Thyroid gland (tissue), 4 donors: ENCODE measurements at places on chromosomes 2 and 18. TPM values are rescaled to one million over a fixed set of nuclear protein-coding genes. Genes with fewer than 3 reads are reported as not detected.

The CD28 gene
- total RNA-seq: 1.3 TPM

The CRYBA2 gene
- not detected for total RNA-seq

The LYG2 gene
- not detected for total RNA-seq

The DCDC2C gene
- total RNA-seq: 0.40 TPM

GRCh38 chr2:41000906-41001305 lies 549.0 kb upstream of the SLC8A1 start:
- DNase-seq: no peak

GRCh38 chr2:218224186-218224585 lies 7.2 kb downstream of the ARPC2 start:
- no peak for DNase-seq

DNA sequence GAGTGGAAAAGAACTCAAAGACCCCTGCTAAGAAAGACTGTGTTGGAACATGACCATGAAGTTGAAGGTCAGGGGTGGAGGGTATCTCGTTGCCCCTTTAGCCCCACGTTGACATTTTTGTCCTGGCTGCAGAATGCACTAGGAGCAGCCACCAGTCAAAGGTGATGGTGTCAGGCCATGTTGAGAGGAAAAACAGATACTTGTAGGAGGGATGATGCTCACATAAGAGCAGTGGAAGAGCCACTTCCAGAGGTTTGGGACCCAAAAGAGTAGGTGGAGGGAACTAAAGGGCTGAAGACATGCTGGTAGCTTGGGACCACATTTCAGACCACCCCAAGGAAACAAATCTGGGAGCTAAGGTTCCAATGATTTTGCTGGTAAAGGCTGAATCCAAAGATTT lies 159.0 kb downstream of the MYO3B start:
- no peak for DNase-seq

- no peak for DNase-seq
These were observed 47.1 kb upstream of the SPRED2 start for GRCh38 chr2:65479524-65479923.

GRCh38 chr2:153972412-153972811 lies 100.7 kb downstream of the GALNT13 start:
- DNase-seq: no peak

DNA sequence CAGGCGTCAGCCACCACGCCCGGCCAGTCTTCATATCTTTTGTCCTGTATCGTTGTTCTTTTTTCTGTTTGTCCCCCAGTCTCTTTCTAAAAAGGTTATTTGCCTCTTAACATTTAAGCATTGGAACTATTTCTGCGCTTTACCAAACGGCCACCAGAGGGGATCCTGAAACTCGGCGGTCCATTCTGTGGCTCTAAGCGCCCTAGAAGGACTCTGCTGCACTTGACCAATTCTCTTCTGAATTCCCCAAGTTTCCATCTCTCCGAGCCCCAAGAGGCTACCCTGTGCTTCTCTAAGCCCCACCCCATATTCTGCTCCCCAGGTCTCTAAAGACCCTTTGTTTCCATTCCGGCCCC lies 33.1 kb upstream of the REG3G start:
- DNase-seq: peak; percentile 28

GRCh38 chr2:109527846-109528705 lies 85.7 kb downstream of the SEPTIN10 start:
- no peak for DNase-seq

DNA sequence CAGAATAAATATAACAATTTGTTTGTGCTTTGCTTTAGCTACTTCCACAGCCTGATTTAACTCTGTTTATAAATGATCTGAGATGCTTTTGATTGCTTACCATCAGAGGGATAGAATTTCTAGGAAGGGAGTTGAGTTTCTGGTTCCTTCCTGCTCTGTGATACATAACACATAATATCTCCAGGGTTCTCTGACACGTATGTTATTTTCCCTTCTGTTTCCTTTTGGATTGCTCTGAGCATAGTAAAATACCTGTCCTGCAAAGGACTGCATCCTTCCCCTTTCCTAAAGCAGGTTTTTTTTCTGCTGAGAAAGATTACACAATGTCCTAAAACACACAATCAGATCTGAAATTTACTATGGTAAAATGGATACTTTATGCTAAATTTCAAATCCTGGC lies 76.1 kb downstream of the CABYR start:
- DNase-seq: no peak

DNA sequence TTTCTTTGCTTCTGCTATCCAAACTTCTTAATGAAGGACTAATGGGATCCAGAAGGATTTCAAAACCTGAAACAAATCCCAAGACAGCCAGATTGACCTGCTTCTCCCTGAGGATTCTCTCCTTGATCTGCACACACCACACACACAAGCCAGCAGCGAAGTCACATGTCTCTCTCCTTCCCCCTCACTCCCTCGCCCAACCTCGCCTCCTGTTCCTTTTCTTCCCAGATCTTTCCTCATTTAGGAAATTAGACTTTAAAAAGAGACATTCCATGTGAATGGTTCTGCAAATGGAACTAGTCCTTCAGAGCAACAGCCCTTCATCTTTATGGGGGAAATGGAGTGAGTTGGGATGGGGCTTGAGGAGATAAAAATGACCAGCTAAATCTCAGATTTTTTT lies 639.1 kb upstream of the SETBP1 start:
- no peak for DNase-seq

GRCh38 chr2:187459256-187459655 lies 11.2 kb upstream of the CALCRL start:
- no peak for DNase-seq

DNA sequence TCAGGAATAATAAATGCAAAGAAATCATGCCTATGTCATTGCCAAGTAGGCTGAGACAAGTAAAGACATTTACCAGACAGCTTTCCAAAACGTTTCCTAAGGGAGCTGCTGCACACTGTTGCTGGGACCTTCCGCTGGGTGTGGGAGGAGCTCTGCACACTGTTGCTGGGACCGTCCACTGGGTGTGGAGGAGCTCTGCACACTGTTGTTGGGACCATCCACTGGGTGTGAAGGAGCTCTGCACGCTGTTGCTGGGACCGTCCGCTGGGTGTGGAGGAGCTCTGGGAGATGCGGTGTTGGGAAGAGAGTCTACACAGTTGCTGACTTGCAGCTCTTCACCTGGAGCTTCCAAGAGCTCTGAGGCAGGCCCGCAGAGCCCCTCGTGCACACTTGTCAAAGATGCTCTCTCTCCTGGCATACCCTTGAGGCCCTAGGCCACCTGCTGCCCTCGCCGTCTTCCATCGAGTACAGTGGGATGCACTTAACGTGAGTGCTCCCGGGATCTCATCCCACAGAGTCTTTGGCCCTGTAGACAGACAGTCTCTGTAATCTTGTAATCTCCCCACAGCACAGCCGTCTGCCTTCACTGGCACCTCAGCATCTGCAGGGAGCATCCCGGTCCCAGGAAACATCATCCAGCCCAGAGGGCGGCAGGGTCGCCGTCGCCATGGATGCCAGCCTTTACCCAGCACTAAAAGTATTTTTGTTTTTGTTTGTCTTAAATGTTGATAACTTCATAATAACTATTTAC lies 51.4 kb downstream of the TRAPPC12 start:
- no peak for DNase-seq

GRCh38 chr2:196159221-196159892 lies 12.0 kb downstream of the STK17B start:
- DNase-seq: no peak

- DNase-seq: no peak
These were observed 36.0 kb downstream of the RMC1 start for GRCh38 chr18:23539296-23539695.
